Umbilical cord (tissue), 2 donors: ENCODE measurements at places on chromosomes 11 and 22. TPM values are rescaled to one million over a fixed set of nuclear protein-coding genes. Genes with fewer than 3 reads are reported as not detected.

NXPE2 gene
- total RNA-seq: 8.4 TPM

GRCh38 chr11:63573881-63574855 lies 11.0 kb upstream of the PLAAT2 start:
- peak; percentile 85 for DNase-seq

RDX gene
- 140 TPM for total RNA-seq

DNA sequence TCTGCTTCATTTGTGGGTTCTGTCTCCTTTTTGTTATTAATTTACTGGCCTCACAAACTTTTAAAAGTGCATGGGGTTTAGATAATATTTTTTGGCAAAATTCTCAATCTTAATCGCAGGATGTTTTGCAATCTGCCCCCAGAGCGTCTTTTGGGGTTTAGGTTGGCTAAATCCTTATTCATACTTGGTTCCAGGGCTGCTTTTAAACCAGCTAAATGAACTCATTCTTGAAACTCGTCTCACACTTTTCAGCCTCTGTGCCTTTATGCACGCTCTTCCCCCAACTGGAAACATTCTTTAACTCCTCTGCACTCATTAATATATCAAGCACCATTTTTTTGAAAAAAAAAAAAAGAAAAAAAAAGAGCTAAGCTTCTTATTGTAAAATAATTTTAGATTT lies 131.7 kb downstream of the KIF18A start:
- no peak for DNase-seq

PHF5A gene
- 19.5 TPM for total RNA-seq

DNA sequence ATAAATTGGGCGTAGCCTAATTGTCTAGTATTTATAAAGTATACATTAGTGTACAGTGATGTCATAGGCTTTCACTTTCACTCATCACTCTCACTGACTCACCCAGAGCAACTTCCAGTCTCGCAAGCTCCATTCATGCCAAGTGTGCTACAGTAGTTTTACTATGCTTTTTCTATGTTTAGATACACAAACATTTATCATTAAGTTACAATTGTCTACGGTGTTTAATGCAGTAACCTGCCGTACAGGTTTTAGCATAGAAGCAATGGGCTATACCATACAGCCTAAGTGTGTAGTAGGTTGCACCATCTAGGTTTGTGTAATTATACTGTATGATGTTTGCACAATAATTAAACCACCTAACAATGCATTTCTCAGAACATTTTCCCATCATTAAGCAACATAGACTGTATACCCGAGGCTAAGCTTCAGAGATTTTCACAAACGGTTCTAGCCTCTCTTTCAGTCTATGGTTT lies 17.5 kb downstream of the OR9G1 start:
- no peak for DNase-seq

- no peak for DNase-seq
Measured at GRCh38 chr11:125379981-125380380, 116.1 kb downstream of the FEZ1 start.

- no peak for DNase-seq
Measured at GRCh38 chr11:1852877-1853276, at the start of gene LSP1. Gene LSP1, plus strand, starts transcription at chr11:1853084. Its CDS starts 61 bp downstream, at chr11:1853145.

GRCh38 chr11:94793002-94793401 lies 24.8 kb downstream of the AMOTL1 start:
- DNase-seq: no peak

CECR2 gene
- total RNA-seq: 1.2 TPM

- no peak for DNase-seq
Measured at GRCh38 chr11:74072286-74072685, 63.4 kb upstream of the UCP3 start.

DNA sequence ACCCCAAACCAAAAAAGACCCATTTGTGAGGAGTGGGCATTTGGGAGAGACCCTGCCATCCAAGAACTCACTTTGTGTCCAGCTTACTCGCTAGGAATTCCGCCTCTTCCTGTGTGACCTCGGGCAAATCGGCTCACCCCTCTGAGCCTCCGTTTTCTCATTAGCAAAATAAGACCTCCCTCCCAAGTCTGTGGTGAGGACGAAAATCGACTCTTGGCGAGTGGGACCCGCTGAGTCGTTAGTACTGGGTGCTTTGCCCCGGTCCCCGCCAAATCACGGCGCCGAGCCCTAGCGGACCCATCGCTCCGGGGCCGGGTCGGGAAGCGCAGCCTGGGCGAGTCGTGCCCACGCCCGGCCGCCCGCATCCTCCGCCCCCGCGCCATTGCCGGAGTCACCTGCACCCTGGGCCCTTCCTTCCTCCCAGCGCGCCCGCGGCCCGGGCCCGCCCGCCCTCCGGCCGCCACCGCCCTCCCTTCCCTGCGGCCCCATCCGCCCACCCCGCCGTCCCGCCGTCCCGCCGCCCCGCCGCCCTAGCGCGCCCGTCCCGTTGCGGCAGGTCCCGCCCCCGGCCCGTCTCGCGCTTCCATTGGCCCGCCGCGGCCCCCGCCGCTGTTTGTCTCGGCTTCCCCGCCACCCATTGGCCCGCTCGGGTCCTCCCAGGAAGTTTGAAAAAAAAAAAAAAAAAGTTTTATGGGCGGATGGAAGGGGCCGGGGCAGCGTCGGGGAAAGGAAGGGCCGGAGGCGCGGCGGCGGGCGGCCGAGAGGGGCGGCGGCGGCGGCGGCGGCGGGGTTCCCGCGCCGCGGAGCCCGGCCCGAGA lies 48.9 kb downstream of the TRIOBP start:
- peak; percentile 95 for DNase-seq

GRCh38 chr11:62400760-62401159 lies 18.1 kb upstream of the SCGB1A1 start:
- peak; percentile 99 for DNase-seq

THRSP gene
- total RNA-seq: 3.1 TPM

EMID1 gene
- total RNA-seq: 8.2 TPM

DNA sequence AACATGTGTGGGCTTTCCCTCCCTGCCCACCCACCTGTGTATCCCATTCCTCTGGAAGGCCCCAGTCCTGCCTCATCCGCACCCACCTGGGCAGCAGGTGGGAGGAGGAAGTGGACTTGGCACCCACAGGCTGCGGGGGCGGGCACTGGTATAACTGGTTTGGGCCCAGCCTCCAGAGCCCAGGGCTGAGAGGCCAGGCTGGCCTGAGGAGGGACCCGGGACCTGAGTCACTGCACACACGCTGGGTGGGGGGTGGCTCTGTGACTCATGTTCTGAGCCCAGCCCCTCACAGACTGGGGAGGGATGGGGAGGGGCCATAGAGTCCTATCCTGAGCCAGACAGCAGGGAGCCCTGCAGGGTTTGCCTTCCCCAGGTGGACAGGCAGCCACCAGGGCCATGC lies 16.7 kb downstream of the PHLDA2 start:
- peak; percentile 76 for DNase-seq

DNA sequence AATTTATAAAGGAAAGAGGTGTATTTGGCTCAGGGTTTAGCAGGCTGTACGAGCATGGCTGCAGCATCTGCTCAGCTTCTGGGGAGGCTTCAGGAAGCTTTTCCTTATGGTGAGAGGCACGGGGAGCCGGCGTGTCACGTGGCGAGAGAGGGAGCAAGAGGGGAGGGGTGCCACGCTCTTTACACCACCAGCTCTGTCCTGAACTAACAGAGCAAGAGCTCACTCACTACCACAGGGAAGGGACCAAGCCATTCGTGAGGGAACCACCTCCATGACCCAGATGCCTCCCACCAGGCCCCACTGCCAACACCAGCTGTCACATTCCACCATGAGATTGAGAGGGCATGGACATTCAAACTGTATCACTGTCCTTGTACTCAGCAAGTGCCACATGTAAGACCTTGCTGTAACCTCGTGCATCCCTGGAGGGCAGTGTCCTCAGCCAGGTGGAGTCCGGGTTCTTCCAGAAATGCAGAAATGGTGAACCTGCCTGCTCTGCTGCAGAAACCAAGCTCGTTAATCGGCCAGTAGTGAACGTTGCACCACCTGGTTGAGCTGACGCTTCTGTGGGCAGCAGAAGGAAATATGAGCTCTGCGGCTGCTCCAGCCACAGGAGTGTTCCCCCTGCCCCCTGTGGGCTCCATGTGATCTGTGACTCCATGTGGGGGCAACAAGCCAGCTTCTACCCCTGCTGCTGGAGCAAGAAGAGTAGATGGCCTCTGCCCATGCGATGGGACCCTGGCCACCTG lies 368.6 kb downstream of the TBC1D22A start:
- no peak for DNase-seq

GRCh38 chr11:115221461-115222069 lies 282.6 kb downstream of the CADM1 start:
- DNase-seq: no peak

SERPING1 gene
- total RNA-seq: 31.8 TPM

- peak; percentile 23 for DNase-seq
Measured at GRCh38 chr11:66956689-66957290, 1.4 kb downstream of the PC start.

OR51B4 gene
- 3.1 TPM for total RNA-seq

DNA sequence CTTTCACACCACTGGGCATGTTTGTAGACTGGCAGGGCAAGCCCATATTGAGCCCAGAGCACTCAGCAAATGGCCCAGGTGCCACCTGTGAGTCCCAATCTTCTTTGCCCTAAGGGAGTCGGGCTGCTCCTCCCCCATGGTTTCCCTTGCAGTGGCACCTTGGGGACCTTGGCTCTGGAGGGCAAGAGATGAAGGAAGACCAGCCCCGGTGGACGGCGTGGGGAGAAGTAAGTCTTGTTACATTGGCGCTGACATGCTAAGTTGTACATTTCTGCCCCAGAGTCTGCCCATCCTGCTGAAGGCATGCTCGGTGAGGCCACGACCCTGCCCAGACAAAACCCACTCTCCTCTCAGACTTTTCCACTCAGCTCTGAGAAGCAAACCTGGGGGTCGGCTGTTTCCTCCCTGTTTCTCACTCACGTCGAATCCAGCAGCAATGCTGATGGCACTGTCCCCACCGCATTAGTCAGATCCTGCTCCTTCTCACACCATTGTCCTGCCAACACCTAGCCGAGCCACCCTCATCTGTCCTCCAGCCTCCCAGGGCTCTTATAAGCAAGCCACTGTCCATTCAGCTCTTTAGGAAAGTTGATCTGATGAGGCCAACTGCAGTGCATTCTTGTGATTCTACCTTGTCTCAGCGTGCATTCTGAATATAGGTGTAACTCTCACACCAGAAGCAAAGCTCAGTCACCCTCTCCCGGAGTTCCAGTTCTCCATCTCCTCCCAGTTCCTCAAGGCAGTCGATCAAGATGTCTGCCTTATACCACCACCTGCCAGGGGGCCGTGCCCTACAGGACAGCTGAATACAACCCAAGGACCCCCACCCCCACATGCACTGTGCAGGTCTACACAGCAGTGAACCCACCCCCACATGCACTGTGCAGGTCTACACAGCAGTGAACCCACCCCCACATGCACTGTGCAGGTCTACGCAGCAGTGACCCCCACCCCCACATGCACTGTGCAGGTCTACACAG lies 827.1 kb downstream of the TBC1D22A start:
- DNase-seq: no peak

GRCh38 chr11:121282386-121282785 lies 10.2 kb upstream of the SC5D start:
- no peak for DNase-seq

TEX54 gene
- total RNA-seq: not detected

CD248 gene
- 20.7 TPM for total RNA-seq

- DNase-seq: no peak
Measured at GRCh38 chr11:19648321-19648720, 64.3 kb upstream of the NAV2 start.

APOL5 gene
- not detected for total RNA-seq

NLRP14 gene
- total RNA-seq: 2.6 TPM
